ENCODE measurements at places on chromosomes 3 and 15. TPM values are rescaled to one million over a fixed set of nuclear protein-coding genes. Genes with fewer than 3 reads are reported as not detected.

DNA sequence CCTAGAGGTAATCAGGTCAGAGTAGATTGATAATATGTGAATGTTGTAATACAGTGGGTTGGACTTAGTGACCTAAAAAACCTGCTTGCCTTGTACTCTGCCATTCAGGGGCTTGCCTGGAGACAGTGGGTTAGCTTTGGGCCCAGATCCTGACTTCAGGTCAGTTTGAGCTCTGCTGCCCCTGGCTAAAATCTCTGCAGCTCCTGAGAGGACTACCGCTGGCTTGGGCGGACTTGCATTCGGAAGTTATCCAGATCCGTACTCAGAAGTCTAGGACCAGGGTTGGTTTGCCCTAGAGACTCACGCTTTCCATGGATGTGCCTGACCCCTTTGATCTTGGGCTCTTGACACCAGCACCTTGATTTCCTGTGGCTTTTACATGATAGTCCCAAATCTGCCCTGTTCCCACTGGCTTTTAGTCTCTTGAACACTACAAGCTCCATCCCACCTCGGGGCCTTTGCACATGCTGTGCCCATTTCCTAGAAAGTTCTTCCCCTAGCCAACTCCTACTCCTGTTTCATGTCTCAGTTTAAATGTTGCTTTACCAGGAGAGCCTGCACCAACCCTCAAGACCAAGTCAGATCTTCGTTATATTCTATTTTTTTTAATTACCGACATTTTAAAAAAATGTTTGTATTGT lies 5.9 kb downstream of the ACSBG1 start:
- no peak for DNase-seq

GRCh38 chr15:51366920-51367319 lies 25.5 kb downstream of the GLDN start:
- no peak for DNase-seq

- DNase-seq, result no peak
These were observed 9.9 kb upstream of the PLA2G4D start for GRCh38 chr15:42104095-42104891.

GRCh38 chr3:183745300-183746098 lies 47.9 kb downstream of the YEATS2 start:
- DNase-seq, result no peak

DNA sequence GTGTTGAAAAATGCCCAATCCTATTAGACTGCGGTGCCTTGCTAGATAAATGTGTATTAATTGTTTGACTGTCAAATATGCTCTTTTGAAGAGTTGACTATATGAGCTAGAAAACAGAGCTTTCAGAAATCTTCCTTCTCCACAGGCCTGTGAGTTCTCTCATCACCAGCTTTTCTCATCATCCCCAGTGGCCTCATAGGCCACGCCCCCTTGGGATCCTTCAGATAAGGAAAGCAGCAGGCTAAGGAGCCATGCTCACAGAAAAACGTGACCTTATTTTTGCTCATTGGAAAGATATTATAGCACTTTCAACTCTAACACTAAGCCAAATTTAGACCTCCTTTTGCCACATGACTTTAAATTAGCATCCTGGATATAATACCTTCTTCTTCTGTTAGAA lies 514.4 kb upstream of the ARRDC4 start:
- no peak for DNase-seq

DNA sequence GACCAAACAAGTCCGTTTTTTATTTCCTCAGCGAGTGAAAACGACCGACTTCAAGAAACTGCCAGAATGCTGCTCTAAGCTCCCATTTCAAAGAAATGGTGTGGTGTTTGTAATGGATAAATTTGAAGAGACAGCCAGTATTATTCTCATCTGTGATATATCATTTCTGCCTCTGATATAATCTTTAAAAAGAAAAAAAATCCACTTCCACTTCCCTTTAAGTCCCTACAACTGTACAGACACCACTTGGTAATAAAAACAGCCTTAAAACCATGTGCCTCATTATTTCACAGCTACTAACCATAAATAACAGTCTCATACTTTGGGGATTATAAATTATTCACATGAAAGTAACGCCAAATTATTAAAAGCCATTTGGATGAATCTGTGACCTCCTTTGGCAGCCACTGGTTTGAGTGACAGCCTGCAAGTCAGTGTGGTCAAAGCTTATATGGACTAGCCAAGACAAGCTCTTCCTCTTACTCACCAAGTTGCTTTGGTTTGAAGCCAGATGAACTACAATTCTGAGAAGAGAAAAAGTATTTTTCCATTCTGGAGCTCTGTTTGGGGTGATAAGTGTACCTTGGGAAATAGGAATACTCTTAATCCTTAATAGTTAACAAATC lies 168.0 kb downstream of the SHOX2 start:
- DNase-seq, result no peak

DNA sequence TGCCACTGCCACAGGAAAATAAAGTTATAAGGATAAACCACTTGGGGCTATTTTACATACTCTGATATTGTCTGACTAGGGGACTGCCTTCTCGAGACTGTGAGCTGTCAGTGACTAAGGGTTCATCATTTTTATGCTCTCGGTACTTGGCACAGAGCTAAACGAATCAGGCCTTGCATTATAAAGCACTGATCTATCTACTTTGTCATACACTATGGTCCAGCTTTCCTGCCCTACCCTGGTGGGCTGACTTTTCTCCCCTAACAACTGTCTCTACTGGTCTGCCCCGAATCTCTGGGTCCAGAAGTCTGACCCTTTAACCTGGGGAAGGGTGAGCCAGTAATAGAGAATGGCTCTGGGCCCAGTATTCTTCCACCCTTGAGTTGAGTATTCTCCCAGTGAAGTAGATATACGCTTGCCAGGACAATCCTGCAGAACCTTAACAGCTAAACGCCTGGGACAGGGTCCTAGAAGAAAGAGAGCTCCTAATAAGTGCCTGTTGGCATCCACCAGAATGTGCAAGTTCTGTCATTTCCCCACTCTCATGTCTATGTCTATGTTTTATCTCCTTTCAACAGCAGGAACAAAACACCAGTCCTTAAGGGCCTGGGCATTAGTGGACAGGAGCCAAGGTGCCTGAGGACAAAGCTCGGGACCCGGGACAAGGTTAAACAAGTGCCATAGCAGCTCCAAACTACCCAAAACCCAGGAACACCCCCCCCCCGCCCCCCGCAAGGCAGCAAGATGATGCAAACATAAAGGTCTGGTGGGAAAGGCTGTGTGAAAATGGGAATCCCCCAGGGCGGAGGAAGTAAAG lies 1.2 kb downstream of the LARP6 start:
- no peak for DNase-seq

GRCh38 chr15:39774688-39775267 lies 7.9 kb downstream of the FSIP1 start:
- DNase-seq, result no peak

GRCh38 chr15:67945951-67946700 lies 106.3 kb upstream of the RNU6-1 start:
- DNase-seq, result no peak

Gene NPTN
- polyA plus RNA-seq, result 205 TPM

DNA sequence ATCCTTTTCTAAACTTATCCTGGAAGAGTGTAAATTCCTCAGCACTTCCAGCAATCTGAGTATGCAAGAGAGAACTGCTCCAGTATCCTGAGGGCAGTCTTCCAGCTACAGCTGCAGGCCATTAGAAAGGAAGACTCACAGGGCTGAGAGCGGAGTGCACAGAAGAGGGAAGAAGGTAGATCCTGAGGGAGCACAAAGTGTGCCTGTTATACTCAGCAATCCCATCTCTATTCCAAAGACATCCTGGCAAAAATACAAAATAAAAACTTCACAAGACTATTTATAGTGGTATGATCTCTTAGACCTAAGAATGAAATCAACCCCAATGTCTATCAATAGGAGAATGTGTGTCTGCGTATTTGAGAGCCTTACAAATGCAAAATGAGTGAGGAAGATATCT lies 292.0 kb downstream of the ZIC1 start:
- DNase-seq, result no peak

- DNase-seq, result no peak
These were observed 36.7 kb upstream of the ZBTB38 start for GRCh38 chr3:141331377-141332318.
